ENCODE measurements at places on chromosomes 16 and 17.

DNA sequence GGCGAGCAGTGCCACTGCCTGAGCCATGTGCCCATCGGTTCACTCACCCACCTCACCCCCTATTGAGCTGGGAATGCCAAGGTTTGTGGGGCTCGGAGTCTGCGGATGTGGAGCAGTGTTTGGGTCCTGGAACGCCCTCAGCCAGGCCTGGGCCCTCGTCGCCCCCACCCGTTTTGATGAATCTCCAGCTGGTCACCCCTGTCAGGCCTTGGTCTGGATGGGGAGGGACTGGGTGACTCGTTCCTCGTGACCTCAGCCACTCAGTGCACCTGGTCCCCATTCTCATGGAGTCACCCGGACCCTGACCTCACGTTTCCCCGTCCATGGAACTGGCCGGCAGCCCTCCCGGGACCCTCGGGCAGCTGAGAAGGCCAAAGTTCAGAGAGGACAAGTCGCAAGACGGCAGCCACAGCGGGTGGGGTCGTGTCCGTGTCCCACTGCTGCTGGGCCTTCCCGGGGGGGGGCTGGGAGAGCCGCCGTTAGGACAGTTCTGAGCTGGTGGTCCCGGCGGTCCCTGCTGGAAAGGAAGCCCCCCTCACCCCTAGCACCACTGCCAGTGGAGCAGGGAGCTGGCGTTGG, 23.2 kb downstream of the GSE1 start:
- DNase-seq, result no peak

- peak; percentile 34 for DNase-seq
These were observed 35.1 kb downstream of the MFSD11 start for GRCh38 chr17:76772842-76773525.

DNA sequence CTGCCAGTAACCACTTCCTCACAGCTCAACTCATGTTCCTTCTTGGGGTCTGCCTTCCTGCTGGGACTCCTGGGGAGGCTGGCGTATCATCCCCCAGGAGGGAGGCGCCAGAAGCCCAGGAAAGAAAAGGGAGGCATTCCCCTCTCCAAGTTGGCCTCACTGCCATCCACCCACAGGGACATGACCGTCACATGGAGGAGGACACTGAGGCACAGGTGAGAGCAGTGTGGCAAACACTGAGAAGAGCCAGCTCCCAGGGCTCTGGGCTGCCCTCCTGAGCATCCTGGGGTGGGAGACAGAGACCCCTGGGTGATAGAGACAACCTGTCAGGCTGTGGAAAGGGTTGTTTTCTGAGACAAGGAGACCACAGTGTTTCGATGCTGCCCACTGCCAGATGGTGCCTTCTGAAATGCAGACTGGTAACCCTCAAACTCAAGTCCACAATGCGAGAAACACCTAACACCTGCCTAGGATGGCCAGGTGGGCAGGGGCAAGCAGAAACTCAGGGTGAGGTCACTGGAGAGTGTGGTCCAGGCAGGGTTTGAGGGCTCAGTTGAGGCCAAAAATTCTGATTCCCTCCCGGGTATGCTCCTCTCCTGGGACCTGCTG, 1722.1 kb downstream of the TP53TG3F start:
- DNase-seq, result no peak

GRCh38 chr16:7601100-7601499, 268.5 kb downstream of the RBFOX1 start:
- DNase-seq, result no peak

- DNase-seq, result no peak
These were observed 38.3 kb upstream of the NAT9 start for GRCh38 chr17:74814453-74814852.

DNA sequence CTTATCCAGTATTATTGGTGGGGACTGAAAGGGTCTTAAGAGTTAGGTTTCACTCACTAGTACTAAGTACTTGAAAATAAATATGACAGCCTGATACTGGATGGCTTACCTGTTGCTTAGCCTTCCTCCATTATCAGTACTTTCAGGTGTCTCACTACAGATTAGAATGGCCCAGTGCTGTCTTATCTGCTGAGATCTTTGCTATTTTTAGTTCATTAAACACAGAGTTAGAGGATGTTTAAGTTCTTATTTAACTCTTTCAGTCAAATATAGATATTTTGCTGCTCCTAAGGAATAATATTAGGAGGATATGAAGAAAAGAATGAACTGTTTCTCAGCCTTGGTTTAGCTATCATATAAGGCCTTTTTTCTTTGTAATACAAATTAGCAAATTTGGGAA, 74.8 kb downstream of the NLK start:
- DNase-seq, result no peak

GRCh38 chr16:69267633-69268032, 43.5 kb upstream of the VPS4A start:
- no peak for DNase-seq

DNA sequence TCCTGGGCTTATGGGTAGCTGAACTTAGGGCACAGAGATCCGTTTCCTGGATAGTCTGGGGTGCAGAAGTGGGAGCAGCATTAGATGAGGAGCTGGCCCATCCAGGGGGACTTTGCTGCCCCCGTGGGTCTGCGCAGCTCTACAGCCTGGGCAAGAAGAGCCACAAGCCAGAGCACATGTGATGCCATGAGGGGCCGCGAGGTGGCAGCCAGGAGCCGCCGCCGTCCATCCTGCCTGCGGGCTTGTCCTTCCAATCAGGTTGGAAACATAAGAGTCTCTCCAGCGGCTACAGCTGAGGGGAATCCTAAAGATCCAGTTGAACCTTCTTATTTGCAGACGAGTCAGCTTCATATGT, 21.9 kb downstream of the C1QTNF1 start:
- peak; percentile 57 for DNase-seq

DNA sequence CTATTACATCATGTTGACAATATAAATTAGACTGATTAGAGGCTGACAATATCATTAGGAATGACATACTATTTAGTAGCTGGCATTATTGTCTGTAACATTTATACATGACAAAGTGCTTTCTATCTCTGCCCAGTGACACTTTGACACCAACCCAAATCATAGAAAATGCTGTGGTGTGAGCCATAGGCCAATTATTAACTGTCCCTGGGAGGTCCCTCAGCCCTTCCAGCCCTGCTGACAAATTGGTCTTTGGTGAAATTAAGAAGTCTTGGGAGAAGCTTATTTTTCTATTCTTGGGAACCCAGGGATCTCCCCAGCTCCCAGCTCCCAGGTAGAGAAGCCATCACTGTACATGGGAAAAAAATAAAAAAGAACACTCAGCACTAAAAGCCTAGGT, 179.6 kb downstream of the AIPL1 start:
- DNase-seq, result no peak

- peak; percentile 58 for DNase-seq
These were observed 6.4 kb downstream of the CYB561 start for GRCh38 chr17:63439687-63440086.

DNA sequence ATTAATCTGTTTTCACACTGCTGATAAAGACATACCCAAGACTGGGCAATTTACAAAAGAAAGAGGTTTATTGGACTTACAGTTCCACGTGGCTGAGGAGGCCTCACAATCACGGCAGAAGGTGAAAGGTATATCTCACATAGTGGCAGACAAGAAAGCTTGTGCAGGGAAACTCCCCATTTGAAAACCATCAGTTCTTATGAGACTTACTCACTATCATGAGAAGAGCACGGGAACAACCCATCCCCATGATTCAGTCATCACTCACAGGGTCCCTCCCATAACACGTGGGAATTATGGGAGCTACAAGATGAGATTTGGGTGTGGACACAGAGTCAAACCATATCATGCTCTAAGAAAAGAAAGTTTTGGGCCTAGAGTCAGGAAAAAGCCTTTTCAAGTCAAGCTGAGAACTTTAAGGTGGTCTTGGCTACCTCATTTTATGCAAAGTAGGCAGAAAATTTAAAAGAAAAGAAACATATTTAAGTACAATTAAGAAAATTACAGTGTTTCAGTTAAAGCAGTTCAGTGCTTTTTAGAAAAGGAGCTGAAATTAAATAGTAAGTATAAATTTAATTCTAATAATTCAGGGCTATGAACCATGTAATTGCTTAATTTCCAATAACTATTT, 24.9 kb upstream of the CRYM start:
- DNase-seq, result no peak

DNA sequence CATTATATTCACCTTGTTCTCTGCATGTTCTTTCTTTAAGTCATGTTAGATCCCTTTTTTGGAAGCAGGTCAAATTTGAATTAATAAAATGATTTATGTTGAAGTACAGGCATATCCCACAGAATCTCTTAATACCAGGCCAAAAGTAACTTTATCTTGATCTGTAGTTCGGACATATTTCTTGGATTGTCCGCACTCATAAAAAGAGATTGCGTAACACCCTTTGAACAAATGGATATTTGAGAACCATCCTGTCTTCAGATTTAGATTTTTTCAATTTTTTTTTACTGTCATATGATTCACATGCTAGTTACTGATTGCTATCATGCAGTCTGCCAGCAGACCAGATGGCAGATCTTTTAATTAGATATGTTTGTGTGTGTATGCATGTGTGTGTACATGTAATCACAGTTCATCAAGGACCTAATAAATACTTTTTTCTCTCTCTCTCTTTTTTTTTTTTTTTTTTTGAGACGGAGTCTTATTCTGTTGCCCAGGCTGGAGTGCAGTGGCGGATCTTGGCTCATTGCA, 352.6 kb downstream of the WWOX start:
- no peak for DNase-seq

- no peak for DNase-seq
These were observed 243.5 kb downstream of the FOXL1 start for GRCh38 chr16:86821895-86822294.

GRCh38 chr16:11896486-11897176, 19.1 kb downstream of the GSPT1 start:
- no peak for DNase-seq

DNA sequence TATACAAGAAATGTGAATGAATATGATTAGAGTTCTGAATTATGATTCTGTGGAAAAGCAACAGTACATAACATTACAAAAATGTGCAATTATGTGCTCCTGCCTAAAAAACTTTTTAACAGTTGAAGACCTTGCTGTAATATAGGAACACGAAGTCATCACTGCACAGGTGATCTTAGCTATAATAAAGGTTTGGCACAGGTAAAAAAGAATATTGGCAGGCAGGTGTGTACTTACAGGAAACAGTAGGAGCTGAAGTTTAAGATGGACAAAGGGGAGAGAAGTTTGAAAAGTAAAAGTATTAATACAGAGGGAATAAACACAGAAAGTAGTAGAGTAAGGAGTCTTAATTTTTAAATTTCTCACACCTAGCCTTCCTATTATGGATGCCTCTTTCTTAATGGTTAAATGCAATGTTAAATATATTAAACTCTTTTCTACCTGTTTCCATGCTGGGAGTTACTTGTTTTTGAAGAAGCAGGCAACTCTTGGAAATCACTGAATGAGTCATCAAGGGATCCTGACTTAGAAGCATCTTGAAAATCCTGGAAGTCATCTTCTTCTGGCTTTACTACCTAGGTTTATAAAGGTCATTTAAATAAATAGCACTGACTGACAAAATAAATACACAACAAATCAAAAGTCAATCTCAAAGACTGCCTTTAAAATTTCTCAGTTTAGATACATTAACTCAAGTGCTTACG, 40.7 kb downstream of the SYNRG start:
- no peak for DNase-seq

GRCh38 chr17:44014133-44014436, 678 bp downstream of the TMEM101 start:
- DNase-seq, result no peak

GRCh38 chr17:75688209-75688825, 21.2 kb downstream of the SAP30BP start:
- DNase-seq, result peak; percentile 27

DNA sequence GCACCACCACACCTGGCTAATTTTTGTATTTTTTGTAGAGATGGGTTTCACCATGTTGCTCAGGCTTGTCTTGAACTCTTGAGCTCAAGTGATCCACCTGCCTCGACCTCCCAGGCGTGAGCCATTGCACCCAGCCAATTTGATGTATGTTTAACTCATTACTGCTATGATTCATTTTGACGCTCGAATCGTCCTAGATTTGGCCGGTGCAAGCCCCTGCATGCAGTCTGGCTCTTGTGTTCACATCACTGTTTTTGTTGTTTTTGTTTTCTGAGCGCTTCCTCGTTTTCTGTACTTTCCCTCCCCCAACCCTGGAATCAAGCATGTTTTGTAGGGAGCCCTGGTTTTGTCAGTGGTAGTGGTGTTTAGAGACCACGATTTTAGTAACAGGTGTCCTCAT, 7.8 kb upstream of the DUS1L start:
- DNase-seq, result no peak

- no peak for DNase-seq
These were observed 33.4 kb downstream of the RBFOX1 start for GRCh38 chr16:7366041-7366440.

DNA sequence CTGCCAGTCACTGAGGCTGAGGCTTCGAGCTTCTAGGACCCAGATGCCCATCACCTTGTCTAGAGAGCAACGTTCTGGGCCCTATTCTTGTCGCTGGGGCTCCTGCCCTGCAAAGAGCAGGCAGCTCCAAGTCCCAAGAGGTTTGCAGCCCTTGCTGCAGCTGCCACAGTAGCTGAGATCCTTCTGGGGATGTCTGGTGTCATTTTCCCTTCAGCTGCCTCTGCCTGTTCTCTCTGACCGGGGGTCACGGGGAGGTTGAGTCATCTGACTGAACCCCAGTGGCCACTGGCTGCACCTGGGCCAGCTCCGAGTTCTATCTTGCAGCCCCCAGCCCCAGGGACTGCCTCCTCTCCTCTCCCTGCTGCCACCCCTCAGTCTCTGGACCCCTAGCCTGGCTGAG, 4.9 kb downstream of the WSCD1 start:
- DNase-seq, result no peak

- DNase-seq, result peak; percentile 93
These were observed 4.3 kb downstream of the THOC6 start for GRCh38 chr16:3027983-3028715.

GRCh38 chr17:47928415-47928814, 13.0 kb upstream of the PNPO start:
- no peak for DNase-seq

DNA sequence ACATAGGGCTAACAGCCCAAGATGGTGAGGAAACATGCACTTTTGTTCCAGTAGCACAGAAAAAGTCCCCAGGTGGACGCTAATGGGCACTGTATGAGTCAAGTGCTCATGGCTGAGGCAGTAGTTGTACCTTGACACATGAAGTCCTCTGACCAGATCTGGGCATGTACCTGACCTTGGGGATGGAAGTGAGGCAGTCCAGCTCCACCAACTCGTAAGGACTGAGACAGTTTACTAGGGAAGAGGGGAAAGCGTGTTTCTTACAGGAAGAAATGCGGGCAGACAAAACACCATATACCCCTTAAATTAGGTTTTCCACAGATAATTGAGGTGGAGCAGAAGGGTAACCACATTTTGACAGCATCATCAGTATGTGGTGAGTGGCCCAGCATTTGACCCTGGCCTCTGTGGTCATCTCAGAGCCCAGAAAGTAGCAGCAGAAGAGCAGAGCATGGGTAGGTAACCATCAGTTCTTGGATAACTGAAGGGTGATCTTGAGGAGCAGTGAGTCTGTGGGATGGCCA, 32.4 kb upstream of the METTL9 start:
- no peak for DNase-seq

GRCh38 chr17:37676115-37676925, 33.1 kb upstream of the DDX52 start:
- no peak for DNase-seq

All from activated CD4-positive, alpha-beta T cell treated with anti-CD3 and anti-CD28 coated beads, Interleukin-2, Interleukin-4, amounts not matched to agents 100 ng/mL and 50 ng/mL, durations not matched to agents 16 hours and 8 hours (primary cell).